ENCODE measurements at places on chromosomes 6 and 20.

DNA sequence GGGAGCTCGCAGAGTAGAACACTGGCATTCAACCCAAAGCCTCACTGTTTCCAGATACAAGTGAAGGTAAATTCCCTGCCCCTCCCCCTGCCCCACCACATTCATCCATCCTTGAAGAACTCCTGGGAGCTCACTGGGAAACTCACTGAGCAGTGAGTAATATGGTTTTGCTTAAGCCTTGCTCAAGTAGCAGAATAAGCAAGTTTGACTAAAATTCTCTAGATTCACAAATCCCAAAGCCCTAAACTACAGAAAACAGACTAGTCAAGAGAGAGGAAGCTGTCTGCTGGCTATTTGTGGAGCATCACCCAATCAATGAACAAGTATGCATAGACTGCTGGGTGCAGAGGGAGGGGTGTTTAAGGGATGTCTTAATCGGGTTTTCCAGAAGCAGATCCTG is 82.1 kb downstream of the UNC5CL start:
- DNase-seq = no peak

DNA sequence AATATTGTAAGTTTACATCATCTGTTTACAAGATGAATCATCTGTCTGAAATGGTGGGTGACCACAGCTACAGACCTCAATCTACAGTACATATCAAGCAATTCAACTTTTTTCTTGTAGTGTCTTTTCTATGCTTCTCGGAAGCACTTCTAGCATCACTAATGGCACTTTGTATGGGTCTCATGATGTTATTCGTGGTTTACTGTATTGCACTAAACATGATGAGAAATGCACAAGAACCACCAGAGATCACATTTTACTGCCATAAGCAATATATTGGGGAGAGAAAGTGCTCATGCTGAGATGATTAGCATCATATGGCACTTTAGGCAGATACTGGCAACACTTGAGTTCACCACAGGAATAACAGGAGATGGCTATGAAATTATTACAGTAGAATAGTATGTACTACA is 15.4 kb upstream of the BTBD3 start:
- DNase-seq = no peak

- DNase-seq = no peak
Measured at GRCh38 chr6:67497749-67498148, 1137.3 kb upstream of the ADGRB3 start.

DNA sequence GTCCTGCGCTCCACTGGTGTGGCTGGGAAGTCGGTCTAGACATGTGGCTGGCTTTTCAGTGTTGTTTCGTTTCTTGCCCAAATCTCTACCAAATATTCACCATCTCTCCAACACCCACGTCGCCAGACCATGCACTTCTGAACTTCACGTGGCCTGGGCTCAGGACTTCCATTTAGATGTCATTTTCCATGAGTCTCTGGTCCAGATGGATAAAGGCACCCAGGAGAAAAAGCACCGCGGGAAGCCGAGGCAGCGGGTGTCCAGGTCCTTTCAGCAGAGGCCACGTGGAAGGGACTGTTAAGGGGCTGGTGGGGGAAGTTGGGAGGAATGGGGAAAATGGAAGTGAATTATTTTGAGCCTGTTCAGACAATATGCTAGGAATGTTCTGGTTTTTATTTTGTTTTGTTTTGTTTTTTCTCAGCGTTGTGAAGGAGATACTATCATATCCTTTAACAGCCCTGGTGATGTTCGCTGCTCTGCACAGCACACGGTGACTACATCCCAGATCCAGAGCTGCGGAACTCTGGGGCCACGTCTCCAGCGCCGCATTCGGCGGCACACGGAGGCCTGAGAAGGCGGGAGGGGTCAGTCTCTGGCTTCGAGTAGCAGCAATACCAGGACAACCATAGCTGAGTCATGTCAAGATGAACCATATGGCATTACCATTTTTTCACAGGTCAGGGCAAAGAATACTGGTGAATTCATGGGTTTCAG is 230.3 kb downstream of the THBS2 start:
- no peak for DNase-seq

GRCh38 chr6:108165714-108166663 is at the start of gene NR2E1:
TSS of gene NR2E1 (plus strand) at chr6:108166022. CDS start at chr6:108166766, 744 bp downstream.
- no peak for DNase-seq

DNA sequence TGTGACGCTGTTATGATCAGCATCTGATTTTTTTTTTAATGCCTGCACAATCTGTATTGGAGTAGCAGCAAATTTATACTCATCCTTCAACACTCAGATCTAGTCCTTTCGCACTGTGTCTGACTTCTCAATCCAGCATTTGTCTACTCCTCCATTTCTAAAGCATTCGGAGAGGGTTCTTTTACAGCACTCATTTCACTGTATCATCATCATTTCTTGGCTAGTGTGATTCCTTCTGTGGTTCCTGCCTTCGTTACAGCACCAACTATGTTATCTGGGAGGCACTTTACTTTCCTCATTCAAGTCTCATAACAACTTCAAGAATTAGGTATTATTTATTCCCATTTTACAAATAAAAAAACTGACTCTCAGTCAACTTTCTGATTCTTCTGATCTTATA is 18.0 kb downstream of the NUDT3 start:
- DNase-seq = no peak

- DNase-seq = no peak
Measured at GRCh38 chr6:14910692-14911547, 334.9 kb upstream of the JARID2 start.

DNA sequence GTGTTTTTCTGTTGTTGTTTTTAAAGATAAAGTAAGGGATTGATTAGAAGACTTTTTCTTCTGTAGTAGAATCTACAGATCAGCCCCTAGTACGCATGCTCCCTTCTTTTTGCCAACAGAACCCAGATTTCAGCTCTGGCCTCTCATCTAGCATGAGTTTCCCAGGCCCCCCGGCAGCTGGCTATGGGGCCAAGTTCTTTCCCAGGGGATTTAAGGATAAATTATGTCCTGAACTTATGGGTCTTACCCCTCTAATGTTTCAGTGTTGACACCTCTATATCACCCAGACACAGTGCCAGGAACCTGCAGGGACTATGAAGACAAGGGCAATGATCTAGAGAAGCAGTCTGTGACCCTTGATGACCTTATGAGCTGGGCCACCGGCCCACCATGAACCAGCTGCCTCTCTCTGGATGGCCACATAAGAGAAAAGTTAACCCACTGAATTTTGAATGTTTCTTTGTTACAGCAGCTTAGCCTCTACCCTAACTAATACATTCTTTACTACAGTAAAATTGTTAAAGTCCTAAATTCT is 150.5 kb downstream of the UNC5CL start:
- no peak for DNase-seq

- no peak for DNase-seq
Measured at GRCh38 chr6:130666786-130667185, 160.4 kb upstream of the SMLR1 start.

DNA sequence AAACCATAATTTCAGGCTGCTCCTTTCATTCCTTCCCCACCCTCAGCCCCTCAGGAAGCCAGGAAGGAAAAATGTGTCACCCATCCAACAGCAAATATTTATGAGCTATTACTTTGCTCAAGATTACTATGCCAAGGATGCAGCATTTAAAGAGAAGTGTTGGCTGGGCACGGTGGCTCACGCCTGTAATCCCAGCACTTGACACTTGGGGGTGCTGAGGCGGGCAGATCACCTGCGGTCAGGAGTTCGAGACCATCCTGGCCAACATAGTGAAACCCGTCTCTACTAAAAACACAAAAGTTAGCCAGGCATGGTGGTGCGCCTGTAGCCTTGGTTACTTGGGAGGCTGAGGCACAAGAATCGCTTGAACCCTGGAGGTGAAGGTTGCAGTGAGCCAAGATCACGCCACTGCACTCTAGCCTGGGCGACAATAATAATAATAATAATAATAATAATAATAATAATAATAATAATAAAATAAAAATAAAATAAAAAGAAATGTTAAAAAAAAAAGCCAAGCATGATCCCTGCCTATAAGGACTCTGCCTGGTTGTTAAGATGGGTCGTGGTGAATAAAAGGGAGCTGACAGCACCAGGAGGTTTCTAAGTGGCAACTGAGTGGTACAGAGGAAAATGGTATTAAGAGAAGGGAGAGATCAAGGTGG is 20.5 kb upstream of the TIAM2 start:
- no peak for DNase-seq

All from stimulated activated CD4-positive, alpha-beta T cell treated with anti-CD3 and anti-CD28 coated beads, Interleukin-1b, Interleukin-23, amount 100 ng/mL, for 1 hour (primary cell).